ENCODE measurements at places on chromosomes 6 and 20.

DNA sequence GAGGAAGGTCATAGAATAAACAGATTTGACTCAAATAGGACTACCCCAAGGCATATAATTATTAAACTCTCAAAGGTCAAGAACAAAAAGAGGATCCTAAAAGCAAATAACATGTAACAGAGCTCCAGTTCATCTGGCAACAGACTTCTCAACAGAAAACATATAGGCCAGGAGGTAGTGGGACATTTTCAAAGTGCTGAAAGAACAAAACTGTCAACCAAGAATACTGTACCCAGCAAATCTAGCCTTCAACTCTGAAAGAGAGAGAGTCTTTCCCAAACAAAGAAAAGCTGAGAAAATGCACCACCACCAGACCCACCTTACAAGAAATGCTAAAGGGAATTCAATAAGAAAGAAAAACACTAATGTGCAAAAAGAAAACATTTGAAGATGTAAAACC lies 11.9 kb downstream of the NQO2 start:
- DNase-seq: no peak

DNA sequence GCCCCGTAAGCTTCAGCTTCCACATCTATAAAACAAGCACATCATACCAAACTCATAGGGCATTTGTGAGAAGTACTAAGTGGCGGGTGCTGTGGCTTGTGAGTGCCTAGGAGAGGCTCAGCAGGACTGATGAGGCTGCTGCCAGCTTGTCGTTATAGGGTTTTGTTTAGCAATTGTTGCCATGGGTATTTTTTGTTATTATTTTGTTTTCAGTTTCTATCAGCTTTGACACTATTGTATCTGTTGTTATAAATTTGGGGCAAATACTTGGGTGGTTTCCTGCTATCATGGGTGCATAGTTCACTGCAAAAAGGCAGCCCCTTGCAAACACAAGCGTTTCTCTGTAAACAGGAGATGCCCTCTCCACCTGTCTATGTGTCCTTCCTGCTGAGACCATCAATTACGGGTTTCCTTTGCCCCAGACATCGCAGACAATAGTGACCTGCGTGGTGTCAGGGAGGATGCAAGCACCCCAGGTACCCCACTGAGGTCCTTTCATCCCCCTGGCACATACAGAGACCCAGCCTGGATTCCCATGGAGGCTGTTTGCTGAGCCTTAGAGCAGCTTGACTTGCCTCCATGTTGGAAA lies 3.1 kb upstream of the CCDC167 start:
- DNase-seq: no peak

GRCh38 chr6:45553730-45554344 lies 176.1 kb upstream of the SUPT3H start:
- no peak for DNase-seq

DNA sequence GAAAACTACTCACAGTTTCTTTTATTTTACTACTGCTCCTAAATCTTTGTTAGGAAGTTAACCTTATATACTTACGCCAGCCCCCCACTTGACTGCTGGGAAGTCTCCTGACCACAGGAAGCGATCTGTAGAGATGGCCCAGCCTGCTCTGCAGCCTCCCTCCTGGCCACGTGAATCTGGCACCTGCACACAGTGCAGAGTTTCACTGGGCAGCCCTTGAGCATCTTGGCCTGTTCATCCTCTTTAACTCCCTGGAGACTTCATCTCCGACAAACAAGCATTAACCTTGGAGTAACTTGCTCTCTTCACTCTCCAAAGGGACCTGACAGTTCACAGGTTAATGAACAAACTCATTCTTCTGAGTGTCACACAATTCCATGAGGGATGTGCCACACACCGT lies 294.1 kb downstream of the BTBD9 start:
- no peak for DNase-seq

DNA sequence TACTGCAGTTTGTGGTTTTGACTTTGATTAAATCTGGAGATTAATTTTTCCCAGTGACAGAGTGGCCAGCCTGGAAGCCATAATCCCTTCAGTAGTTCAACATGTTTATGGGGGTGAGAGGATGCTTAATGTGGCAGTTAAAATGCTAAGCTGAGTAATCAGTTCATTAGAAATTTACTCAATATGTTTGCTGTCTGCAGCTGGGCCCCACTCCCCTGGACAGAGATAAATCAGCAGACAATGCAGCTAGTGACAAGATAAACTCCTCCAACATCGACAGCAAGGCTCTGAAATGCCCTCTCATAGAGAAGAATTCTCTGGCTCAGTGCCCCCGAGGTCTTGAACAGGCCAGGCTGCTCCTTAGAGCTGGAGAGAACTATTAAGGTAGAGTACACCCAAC lies 101.9 kb downstream of the LRFN2 start:
- no peak for DNase-seq

DNA sequence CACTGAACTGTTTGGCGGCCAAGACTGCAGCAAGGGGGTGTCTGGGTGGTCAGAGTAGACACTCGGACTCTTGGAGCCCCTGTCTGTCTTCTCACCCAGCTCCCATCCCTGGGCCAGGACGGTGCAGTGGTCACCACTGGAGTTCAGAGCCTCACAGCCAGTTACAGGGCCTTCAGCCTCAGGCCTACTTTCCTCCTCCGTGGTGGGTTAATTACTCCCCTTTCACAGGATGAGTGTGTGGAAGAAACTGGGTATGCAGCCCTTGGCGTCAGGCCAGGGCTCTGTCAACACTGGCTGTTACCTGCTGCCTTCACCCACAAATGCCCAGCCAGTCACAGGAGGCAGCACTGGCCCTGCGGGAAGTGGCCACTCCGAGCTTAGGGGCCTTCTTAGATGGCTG lies 1.8 kb upstream of the YTHDF1 start:
- DNase-seq: no peak

All from EH (cell line).